ENCODE measurements at places on chromosomes 16 and 17. TPM values are rescaled to one million over a fixed set of nuclear protein-coding genes. Genes with fewer than 3 reads are reported as not detected.

- DNase-seq = peak; percentile 76
Observed at GRCh38 chr17:3892095-3892998, 506 bp downstream of the CAMKK1 start.

DNA sequence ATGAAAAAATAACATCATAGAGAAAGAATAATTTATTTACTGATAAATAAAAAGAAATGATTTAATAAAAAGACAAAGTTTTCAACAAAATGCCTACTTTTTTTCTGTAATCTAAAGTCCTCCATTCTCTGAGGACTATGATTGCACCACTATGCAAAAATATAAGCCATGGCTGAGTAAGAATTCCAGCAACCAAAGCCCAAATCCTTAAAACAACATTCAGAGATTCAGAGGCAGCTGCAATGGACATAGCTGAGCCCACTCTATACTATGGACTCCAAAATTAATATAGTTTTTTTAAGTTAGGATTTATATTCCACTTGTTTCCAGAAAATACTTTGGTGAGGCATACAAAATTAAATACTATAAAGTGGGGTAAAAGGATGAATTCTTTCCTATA is 169.5 kb upstream of the C17orf78 start:
- DNase-seq = no peak

DNA sequence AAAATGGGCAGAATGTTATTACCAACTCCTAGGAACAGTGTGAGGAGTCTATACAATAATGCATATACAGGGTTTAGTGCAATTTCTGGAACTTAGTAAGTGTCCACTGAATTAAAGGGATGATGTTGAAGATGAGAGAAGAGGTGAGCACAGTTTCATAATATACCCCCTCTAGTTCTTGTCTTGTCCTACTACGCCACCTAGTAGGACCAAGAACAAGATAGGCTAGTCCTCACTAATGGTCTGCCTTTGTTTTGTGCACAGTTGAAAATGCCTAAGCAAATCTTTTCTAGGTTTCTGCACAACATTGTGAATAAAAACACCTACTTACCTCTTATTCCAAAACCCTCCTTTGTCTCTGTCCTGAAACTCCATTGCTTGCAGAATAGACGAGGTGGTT is 670.2 kb downstream of the CDH8 start:
- no peak for DNase-seq

GRCh38 chr16:53478965-53479364 is 24.0 kb downstream of the AKTIP start:
- DNase-seq = no peak

- no peak for DNase-seq
Observed at GRCh38 chr17:51322390-51323029, 62.2 kb downstream of the UTP18 start.

DNA sequence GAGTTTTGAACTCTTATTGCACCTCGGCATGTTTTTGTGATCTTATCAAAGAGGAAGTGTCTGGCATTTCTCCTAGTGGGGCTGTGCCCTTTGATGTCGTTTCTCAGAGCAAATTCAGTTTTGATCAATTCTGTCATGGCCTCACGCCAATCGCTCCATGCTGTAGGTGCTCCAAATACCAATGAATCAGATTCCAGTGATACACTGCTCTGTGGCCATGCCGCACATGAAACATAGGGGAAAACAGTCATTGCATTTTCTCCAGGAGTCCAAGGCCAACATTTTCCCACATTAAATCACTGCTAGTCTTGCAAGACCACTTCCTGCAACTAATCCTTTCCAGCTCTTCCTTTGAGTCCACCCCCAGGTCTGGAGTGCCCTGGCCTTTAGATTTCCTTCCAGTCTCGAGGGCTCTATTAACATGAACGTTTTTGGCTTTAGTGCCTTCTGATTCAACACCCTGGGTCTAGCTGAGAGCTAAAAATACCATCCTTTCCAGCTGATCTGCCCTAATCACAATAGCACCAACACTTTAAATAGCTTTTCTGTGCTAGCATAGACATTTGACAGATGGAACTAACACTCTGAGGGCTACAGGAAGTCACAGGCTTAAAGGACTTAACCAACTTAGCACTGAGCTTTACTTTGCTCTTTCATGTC is 18.2 kb upstream of the RASL10B start:
- no peak for DNase-seq

DNA sequence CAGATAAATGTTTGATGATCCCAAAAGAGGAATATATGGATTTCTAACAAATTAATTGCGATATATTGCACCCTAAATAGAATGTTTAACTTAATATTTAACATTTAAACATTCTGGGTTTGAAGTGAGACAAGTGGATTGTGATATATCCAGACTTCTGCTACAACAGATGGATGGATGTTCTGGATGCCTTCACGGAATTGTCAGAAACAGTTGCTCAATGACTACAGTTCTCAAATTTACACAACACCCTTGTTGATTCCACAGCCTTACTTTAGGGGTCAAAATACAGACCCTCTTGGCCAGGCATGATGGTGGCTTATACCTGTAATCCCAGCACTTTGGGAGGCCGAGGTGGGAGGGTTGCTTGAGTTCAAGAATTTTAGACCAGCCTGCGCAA is 250.8 kb downstream of the RBFOX1 start:
- no peak for DNase-seq

- peak; percentile 67 for DNase-seq
Observed at GRCh38 chr16:81445143-81445961, 744 bp downstream of the CMIP start.

DNA sequence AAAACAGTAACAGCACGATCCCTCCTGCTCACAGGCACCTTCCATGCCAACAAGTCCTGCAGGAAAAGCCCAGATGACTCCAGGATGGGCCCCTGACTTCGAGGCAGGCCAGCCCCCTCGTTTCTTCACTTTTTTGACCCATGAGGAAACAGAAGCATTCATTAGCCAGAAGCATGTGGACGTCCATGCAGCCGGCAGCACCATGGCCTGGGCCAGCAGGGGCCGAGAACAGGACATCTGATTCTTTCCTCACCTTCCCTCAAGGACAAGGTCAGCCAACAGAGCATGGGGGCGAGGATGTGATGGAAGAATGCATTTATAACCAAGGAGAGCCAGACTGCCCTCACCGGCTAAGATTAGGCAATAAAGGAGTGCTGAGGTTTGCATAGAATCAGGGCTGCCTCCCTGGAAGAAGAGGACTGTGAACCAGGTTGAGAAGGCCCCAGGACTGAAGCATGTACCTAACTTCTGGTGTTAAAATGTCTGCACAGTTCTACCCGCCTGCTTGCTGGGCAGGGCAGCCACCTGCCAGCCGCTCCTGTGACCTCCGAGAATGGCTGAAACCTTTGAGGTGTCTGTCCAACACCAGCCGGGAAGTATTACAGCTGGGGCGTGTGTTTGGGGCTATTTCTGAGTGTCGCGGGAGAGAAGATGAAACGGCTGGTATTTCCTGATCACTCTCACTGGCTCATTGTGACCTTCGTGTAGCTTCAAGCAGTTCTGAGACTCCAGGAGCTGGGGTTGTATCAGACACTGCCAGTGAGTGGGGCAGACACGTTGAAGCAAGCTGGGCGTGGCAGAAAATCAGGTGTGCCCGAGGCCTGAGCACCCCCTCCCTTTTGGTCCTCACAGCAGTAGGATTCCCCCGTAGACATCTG is 94.0 kb upstream of the TNRC6C start:
- DNase-seq = no peak

GRCh38 chr16:84927621-84928591 is 83.4 kb downstream of the ZDHHC7 start:
- DNase-seq = no peak

DNA sequence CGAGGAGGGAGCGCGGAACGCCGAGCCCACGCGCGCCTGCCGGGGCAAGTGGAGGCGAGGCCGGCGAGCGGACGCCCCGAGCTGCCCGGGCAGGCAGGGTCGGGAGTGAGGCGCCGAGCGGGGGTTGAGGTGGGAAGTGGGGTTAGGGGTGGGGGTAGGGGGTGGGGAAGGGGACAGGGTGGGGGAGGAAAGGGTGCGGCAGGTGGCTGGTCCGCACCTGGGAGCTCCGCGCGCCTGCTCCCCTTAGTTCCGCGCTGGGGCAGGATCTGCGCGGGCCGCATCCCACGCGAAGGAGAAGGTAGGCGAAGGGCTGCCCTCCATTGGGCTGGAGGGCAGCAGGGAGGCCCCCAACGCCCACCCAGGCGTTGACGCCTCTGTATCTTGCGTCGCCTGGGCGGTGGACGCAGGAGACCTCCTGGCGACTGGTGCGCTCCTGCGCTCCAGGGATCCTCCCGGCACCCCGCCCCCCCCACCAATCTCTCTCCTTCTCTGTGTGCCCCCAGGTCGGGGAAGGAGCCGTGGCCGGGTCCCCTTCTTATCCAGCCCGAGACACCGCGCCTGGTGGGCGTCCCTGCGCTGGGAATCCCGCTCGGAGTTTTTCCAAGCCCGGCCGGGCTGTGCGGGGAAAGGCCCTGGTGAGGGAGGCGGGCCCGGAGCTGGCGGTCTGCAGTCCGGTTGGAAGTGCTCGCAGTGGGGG is 51.3 kb upstream of the AMZ2 start:
- no peak for DNase-seq

GRCh38 chr17:50944054-50944901 is 78.1 kb upstream of the TOB1 start:
- DNase-seq = peak; percentile 89

DNA sequence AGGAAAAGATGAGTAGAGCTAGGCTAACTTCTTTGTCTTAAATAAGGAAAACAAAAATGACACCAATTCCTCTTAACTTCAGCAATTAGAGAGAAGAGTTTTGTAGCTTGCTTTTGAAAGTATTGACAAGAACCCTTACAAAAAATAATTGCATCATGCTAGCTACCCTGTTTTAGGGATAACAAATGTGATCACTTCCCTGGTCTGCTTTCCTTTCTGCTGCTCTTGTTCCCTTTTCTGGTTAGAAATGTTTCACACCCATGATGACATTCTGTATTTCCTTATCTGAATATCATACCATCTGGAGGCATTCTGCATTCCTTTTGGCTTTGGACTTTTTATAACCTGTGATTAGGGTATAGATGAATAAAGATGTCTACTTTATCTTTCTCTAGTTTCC is 9.9 kb upstream of the SMIM36 start:
- DNase-seq = no peak

GPR139 gene
- not detected for total RNA-seq

OR3A3 gene
- not detected for total RNA-seq

KRT24 gene
- total RNA-seq = not detected

EXOC3L1 gene
- 0.23 TPM for total RNA-seq
